ENCODE measurements at places on chromosomes 4 and X.

DNA sequence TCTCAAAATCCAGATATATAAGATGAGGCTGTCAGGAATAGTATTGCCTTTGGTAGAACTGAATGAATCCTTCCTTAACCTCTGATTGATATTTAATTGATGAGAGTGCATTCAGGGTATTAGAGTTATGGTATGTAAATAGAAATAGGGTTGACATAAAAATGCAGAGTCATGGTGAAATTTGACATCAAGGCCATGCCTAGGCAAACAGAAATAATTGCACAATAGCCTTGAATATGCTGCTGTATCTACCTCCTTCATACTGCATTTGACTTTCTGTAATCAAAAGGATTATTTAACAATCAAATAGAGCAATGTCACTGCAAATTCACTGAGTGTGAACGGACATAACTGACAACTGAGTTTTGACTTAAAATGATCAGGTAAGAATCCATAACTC lies 1316.3 kb downstream of the STIM2 start:
- no peak for DNase-seq

- no peak for DNase-seq
These were observed at the start of gene RNF150 for GRCh38 chr4:141133146-141133998. Gene RNF150, minus strand, starts transcription at chr4:141133469.

- DNase-seq: no peak
These were observed 64.7 kb upstream of the UGT2B10 start for GRCh38 chr4:68751138-68751537.

DNA sequence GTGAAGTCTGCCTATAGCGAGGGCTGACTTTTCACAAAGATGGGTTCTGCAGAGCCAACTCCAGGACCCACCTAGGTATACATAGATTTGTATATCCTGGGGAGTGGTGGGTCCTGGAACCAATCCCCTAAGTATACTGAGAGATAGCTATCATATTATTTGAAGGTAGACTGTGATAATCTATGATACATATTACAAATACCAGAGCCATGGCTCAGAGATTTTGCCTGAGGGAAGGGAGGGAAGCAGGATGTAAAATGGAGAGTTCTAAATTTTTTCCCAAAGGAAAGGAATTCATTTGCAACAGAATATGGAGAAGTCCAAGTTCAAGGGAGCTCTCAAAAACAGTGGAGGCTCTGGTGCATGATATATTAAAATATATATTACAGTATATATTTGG lies 7.2 kb downstream of the TCEAL3 start:
- no peak for DNase-seq

- DNase-seq: no peak
These were observed 51.4 kb downstream of the PTTG2 start for GRCh38 chr4:38011511-38012162.

DNA sequence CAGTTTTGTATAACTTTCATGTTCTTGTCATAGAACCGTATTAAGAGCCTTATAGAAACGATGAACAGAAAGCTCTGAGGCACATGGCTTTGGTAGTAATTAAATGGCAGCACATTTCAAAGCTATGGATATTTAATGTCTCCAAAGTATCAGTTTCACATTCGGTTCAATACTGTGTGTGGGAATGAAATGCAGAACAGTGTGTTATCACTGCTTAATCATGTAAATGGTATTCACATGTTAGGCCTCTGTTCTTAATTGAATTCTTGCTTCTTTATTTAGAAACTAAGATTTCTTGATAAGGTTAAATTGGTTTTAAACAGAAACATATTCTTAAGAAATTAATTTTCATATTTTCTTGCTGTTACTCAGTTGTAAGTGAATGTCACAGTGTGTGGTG lies 701.0 kb upstream of the PITX2 start:
- DNase-seq: no peak

GRCh38 chr4:3315566-3315965 lies 22.7 kb downstream of the RGS12 start:
- DNase-seq: no peak

Data from activated CD8-positive, alpha-beta memory T cell treated with anti-CD3 and anti-CD28 coated beads for 1 hour (primary cell).